Stimulated activated naive CD8-positive, alpha-beta T cell treated with anti-CD3 and anti-CD28 coated beads, Interleukin-15, Interleukin-2, amounts not matched to agents 100 U/mL and 50 U/mL, for 24 hours (primary cell): ENCODE measurements at places on chromosomes 7 and 10.

- no peak for DNase-seq
These were observed 161.7 kb upstream of the MKI67 start for GRCh38 chr10:128287921-128288320.

DNA sequence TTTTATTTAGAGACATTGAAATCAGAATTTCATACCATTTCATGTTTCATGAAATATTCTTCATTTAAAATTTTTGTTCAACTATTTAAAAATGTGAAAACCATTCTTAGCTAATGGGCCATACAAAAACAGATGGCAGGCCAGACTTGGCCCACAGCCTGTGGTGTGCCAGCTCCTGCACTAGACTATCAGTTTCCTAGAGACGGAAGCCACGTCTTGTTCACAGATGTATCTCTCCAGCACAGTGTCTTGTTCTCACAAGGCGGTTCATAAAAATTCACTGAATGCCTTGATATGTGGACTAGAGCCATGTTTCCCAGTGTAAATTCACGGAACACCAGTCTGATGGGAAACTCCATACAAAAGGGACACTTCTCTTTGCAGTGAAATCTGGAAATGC lies 216.0 kb downstream of the KCNMA1 start:
- no peak for DNase-seq

DNA sequence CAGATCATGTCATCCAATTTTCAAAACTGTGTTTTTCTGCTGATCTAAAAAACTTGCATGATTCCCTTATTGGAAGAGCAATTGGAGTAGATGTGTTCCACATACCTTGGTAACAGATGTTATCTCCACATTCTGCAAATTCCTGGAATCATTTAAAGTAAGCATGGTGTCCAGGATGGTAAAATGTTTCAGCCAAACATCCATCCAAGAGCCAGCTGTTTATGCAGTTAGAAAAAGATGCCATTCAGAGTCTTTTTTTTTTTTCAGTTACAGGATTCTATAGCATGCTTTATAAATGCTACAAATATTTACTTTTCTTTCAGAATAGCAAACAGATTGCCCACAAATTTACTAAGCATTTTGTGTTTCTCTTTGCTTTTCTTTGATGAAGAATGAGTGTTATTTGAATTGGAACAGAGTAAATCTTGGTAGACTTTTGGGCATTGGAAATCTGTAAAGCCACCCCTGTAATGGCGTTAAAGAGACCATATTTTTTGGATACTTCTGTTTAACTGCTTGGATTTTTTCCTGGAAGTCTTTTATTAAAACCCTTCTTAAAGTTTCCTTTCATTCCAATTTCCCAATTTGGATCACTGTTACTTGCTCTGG lies 149.8 kb downstream of the GNAT3 start:
- no peak for DNase-seq

- no peak for DNase-seq
These were observed 40.5 kb downstream of the PDE6C start for GRCh38 chr10:93652857-93653256.

DNA sequence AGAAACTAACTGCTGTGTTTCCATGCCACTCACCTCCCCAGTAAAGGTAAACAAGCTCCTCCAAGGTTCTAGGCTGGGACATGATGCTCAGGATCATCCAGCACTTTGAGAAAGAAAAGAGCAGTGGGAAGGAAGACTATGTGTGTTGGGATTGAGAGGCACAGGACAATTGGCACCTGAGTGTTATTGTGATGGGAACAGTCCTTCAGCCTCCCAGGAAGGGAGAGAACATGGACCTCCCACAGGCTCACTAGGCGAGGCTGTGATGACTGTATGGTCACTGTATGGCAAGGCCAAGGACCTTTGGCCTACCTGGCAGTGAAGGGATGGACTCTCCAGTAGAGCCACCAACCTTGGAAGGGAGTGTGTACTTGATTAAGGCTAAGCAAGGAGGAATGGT lies 123.2 kb upstream of the UNC5B start:
- no peak for DNase-seq
